ENCODE measurements at places on chromosomes 12 and 14.

- DNase-seq = no peak
These were observed 67.2 kb downstream of the CCDC88C start for GRCh38 chr14:91350483-91350812.

GRCh38 chr12:51951843-51952722 is 584 bp downstream of the ACVR1B start:
- peak; percentile 20 for DNase-seq

DNA sequence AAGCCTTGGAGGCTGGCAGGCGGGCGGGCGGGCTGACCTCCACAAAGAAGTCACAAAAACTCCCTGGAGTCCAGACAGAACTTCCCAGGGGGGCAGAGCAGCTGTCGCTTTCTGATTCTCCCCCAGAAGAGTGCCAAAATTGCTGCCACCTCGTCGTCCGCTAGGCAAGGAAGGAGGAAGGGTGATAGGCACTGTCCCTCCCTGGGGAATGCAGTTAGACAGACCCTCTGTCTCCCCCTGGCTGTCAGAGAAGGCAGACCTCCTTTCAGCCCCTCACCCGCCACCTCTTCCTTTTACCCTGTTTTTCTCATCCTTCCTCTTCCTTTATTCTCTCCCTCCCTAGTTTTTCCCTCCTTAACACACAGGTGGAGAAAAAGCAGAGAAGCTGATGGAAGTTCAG is 18.7 kb downstream of the GRIN2B start:
- DNase-seq = peak; percentile 10

DNA sequence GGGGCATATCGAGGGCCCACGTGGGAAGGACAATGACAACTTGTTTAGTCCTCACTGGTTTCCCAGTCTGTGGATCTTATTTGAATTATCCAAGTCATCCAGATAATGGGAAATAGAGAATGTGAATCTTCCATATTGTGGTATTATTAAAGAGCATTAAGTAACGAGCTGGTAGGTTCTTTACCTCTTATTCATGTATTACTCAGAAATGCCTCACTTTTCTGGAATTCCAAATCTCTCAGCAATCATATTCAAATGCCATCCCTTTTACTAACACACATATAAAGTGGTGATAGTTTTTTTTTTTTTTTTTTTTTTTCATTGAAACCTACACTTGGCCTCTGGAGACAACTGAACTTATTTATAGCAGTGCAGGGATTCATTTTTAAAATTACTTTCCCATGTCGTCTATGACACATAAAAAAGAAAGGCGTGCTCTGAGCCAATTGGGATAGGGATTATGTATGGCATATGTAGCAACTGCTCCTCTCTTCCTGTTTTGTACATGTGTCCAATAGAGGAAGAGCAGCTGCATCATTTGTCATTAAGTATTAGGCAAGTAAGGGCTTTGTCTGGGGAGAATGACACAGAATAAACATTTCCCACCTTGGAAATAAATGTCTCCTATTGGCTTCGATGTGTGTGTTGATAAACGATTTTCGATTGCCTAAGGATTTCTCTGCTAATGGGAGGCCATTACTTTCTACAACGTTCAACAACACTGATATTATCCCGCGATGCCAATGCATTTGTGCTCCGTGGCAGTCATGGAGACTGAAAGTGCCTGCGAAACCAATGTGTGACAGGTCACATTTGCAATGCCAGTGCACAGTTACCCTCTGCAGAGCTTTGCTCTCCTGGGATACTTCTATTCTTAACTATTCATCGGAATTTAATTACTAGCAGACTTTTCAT is 78.6 kb upstream of the IFNG-AS1 start:
- DNase-seq = no peak

- no peak for DNase-seq
These were observed 9.8 kb downstream of the GARIN2 start for GRCh38 chr14:67199016-67199415.

DNA sequence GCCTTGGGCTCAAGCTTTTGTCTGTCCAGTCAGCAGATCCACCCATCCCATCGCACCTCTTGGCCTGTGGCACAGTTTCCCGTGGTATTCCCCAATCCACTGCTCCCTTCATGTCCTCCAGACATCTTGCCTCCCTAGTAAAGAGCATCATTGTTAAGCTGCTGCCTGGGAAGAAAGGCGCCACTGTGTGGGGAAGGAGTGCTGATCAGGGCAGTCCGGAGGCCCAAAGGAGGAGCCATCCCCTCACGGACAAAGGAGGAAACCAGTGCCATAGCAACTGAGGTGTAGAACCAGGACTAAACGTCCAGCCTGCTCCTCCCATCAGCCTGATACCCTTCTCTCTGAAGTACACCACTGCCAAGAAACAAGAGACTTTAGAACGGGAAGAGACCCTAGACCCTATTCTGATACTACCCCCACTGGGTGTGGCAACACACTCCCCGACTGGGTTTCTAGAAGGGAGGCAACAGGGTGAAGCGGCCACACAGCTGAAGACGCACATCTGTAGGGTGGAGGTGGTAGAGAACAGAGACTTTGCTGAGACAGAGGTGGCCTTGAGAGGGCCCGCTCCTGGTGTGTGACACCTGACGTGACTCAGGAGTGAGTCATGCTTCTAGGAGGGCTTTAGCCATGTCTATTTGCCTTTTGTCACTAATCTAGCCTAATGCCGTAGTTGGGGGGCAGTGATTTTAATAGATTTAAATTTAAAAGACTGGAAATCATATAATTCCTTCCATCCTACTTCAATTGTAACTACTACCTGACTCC is 185.0 kb downstream of the DPF3 start:
- peak; percentile 28 for DNase-seq

GRCh38 chr12:122062832-122063693 is 15.5 kb upstream of the MLXIP start:
- no peak for DNase-seq

DNA sequence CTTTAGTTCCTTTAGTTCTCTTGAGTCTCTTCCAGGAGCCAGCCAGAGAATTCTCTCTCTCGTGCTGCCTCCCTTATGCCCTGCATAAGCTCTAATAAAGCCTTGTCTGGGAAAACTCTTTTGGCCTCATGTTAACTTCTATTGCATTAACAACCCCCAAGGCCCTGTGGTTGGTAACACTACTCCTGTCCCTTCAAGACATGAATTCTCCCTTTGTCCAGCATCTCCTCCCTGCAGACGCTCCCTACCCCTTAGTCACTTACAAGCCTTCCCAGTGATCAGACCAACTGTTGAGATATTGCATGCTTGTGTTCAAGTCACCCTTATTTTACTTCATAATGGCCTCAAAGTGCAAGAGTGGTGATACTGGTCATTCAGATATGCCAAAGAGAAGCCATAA is 12.1 kb downstream of the LTBR start:
- no peak for DNase-seq

- peak; percentile 63 for DNase-seq
These were observed 3.2 kb downstream of the USP44 start for GRCh38 chr12:95548056-95548538.

DNA sequence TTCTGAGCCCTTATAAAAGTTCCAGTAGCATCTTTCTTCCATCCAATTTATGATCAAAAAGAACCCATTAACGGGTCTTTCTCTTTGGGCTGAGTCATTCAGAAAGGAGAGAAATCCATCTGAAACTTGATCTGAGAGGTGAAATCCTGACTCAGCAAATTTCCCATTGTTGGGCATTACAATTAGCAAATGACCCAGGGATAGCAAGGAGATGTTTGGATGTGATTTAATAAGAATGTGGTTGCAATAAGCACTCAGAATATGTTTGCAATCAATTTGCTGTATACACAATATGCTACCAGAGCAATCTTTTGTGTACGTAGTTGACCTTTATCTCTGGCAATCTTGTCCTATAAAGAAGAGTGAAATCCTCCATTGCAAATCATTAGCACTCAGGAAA is 122.7 kb downstream of the CCDC60 start:
- no peak for DNase-seq

GRCh38 chr14:22849212-22849819 is 12.9 kb downstream of the MMP14 start:
- DNase-seq = no peak

- DNase-seq = no peak
These were observed 17.1 kb downstream of the TRMT5 start for GRCh38 chr14:60963761-60964160.

- no peak for DNase-seq
These were observed 71.3 kb downstream of the DUSP6 start for GRCh38 chr12:89280833-89281538.

Measured in activated CD4-positive, alpha-beta T cell treated with anti-CD3 and anti-CD28 coated beads for 36 hours (primary cell).